ENCODE measurements at places on chromosomes 1 and 21. TPM values are rescaled to one million over a fixed set of nuclear protein-coding genes. Genes with fewer than 3 reads are reported as not detected.

Gene CD84
- 5.8 TPM for total RNA-seq

Gene CFAP74
- under 0.01 TPM for total RNA-seq

Gene CNN3
- 87.4 TPM for total RNA-seq

Gene PAQR6
- total RNA-seq: 0.23 TPM

Gene CHIT1
- total RNA-seq: not detected

Gene DNASE2B
- not detected for total RNA-seq

Gene CFAP141
- not detected for total RNA-seq

Gene HES2
- not detected for total RNA-seq

Gene H3-3A
- 338 TPM for total RNA-seq

Data from liver (tissue), 10 donors.